Thymus (tissue), 14 donors: ENCODE measurements at places on chromosomes 11 and 22. TPM values are rescaled to one million over a fixed set of nuclear protein-coding genes. Genes with fewer than 3 reads are reported as not detected.

P2RX6 gene
- 0.66 TPM for total RNA-seq

GRCh38 chr22:24327832-24328231 is 57.2 kb downstream of the SPECC1L start:
- H3K36me3 ChIP-seq: peaks cover 14% of the 10 kb centered on the region
- H3K27ac ChIP-seq: no peak overlapping the region
- no peaks in the 10 kb centered on the region for H3K4me1 ChIP-seq
- H3K27me3 ChIP-seq: no peaks in the 10 kb centered on the region

- H3K27ac ChIP-seq: no peak overlapping the region
- H3K36me3 ChIP-seq: no peaks in the 10 kb centered on the region
- DNase-seq: no peak
- no peaks in the 10 kb centered on the region for H3K4me1 ChIP-seq
- no peak overlapping the region for H3K4me3 ChIP-seq
Measured at GRCh38 chr11:40826601-40827000, 632.9 kb downstream of the LRRC4C start.

LRRC4C gene
- total RNA-seq: 1.6 TPM

GRCh38 chr11:83007909-83008580 is 63.7 kb downstream of the RAB30 start:
- no peaks in the 10 kb centered on the region for H3K27me3 ChIP-seq
- no peaks in the 10 kb centered on the region for H3K36me3 ChIP-seq
- DNase-seq: no peak
- peaks cover 8% of the 10 kb centered on the region for H3K4me1 ChIP-seq

DNA sequence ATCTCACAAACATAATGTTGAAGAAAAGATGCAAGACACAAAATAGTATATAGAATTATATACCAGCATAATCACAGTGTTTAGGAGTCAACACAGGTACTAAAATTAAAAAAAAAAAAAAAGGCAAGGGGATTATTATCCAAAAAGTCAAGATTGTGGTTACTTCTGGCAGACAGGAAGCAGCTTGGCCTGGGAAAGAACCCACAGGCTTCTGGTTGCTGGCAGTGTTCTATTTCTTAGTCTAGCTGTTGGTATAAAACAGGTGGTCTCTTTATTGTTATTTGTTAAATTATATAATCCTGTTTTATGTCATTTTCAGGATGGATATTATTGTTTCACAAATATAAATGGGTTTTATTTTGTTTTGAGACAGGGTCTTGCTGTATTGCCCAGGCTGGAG is 54.0 kb downstream of the C11orf58 start:
- peaks cover 29% of the 10 kb centered on the region for H3K4me1 ChIP-seq
- DNase-seq: no peak
- no peaks in the 10 kb centered on the region for H3K27me3 ChIP-seq
- no peak overlapping the region for H3K27ac ChIP-seq
- H3K36me3 ChIP-seq: peaks cover 4% of the 10 kb centered on the region

- H3K4me1 ChIP-seq: peaks cover 36% of the 10 kb centered on the region
- H3K4me3 ChIP-seq: no peak overlapping the region
- no peaks in the 10 kb centered on the region for H3K27me3 ChIP-seq
- no peak overlapping the region for H3K27ac ChIP-seq
- peaks cover 7% of the 10 kb centered on the region for H3K36me3 ChIP-seq
- DNase-seq: no peak
Measured at GRCh38 chr11:925158-925495, 543 bp upstream of the AP2A2 start.

DNA sequence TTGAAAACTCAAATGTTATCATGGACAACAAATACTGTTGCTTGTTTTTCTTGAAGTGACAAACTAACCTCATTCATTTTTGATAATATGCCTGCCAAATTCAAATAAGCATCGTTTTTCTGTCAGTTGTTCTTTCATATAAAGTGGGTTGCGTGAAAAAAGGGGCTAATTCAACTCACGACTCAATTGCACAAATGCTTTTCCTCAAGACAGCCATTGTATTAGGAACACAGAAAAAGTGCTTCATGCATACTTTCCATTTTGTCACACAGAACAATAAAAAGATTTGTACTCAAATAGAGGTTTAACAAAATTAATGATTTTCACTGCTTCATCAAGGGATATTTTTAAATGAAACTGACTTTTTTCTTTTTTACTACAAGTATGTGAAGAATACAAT is 94.6 kb upstream of the ALKBH3 start:
- H3K4me1 ChIP-seq: peaks cover 3% of the 10 kb centered on the region
- no peak for DNase-seq
- no peak overlapping the region for H3K27ac ChIP-seq
- H3K36me3 ChIP-seq: no peaks in the 10 kb centered on the region
- no peaks in the 10 kb centered on the region for H3K27me3 ChIP-seq
- H3K4me3 ChIP-seq: no peak overlapping the region

TAF1D gene
- total RNA-seq: 198 TPM

GRCh38 chr22:19769393-19769715 is 8.8 kb downstream of the TBX1 start:
- H3K36me3 ChIP-seq: no peaks in the 10 kb centered on the region
- H3K4me3 ChIP-seq: no peak overlapping the region
- no peak overlapping the region for H3K27ac ChIP-seq
- no peaks in the 10 kb centered on the region for H3K4me1 ChIP-seq
- no peak for DNase-seq

GRCh38 chr22:50206599-50206998 is 5.8 kb downstream of the SELENOO start:
- H3K4me3 ChIP-seq: no peak overlapping the region
- H3K4me1 ChIP-seq: peaks cover 8% of the 10 kb centered on the region
- H3K27ac ChIP-seq: no peak overlapping the region
- peaks cover 3% of the 10 kb centered on the region for H3K27me3 ChIP-seq

SERHL2 gene
- 2.4 TPM for total RNA-seq

GRCh38 chr11:20584093-20584774 is 15.2 kb upstream of the SLC6A5 start:
- H3K4me1 ChIP-seq: no peaks in the 10 kb centered on the region

GRCh38 chr22:35195821-35196220 is 61.5 kb upstream of the HMGXB4 start:
- no peak for DNase-seq
- no peaks in the 10 kb centered on the region for H3K36me3 ChIP-seq
- H3K4me1 ChIP-seq: no peaks in the 10 kb centered on the region
- H3K27ac ChIP-seq: no peak overlapping the region
- H3K4me3 ChIP-seq: no peak overlapping the region

GRCh38 chr11:47144541-47144940 is 32.1 kb downstream of the ARFGAP2 start:
- no peak overlapping the region for H3K4me3 ChIP-seq
- no peaks in the 10 kb centered on the region for H3K27me3 ChIP-seq
- no peak overlapping the region for H3K27ac ChIP-seq
- no peaks in the 10 kb centered on the region for H3K4me1 ChIP-seq

DNA sequence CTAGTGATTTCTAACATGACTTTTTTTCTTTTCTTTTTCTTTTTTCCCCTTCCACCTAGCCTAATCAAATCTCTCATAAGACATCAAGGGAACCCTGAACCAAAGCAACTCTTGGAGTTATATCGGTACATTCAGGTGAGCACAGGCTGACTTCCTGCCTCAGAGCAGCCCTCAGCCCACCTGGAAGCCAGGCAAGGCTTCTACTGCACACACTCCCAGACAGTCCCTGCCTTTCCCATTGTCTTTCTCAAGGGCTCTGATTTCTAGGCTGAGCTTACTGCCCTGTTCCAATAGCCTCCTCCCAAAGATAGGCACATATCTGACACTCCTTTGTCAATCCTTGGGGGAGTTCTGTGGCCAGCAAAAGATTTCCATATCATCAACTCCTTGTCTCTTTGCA is 629.5 kb downstream of the NTM start:
- no peaks in the 10 kb centered on the region for H3K4me1 ChIP-seq
- H3K27ac ChIP-seq: no peak overlapping the region
- no peak overlapping the region for H3K4me3 ChIP-seq
- H3K36me3 ChIP-seq: no peaks in the 10 kb centered on the region

- H3K4me1 ChIP-seq: no peaks in the 10 kb centered on the region
- H3K27me3 ChIP-seq: no peaks in the 10 kb centered on the region
- H3K36me3 ChIP-seq: no peaks in the 10 kb centered on the region
- DNase-seq: no peak
- no peak overlapping the region for H3K27ac ChIP-seq
Measured at GRCh38 chr11:102734650-102735049, 9.9 kb upstream of the MMP8 start.

MS4A15 gene
- total RNA-seq: not detected

GRCh38 chr11:119912229-119912628 is 183.2 kb upstream of the NECTIN1 start:
- no peak overlapping the region for H3K27ac ChIP-seq
- no peak overlapping the region for H3K4me3 ChIP-seq
- no peaks in the 10 kb centered on the region for H3K36me3 ChIP-seq
